ENCODE measurements at places on chromosomes 16 and 17.

- DNase-seq, result no peak
These were observed 589.2 kb downstream of the CDH11 start for GRCh38 chr16:64532691-64533090.

DNA sequence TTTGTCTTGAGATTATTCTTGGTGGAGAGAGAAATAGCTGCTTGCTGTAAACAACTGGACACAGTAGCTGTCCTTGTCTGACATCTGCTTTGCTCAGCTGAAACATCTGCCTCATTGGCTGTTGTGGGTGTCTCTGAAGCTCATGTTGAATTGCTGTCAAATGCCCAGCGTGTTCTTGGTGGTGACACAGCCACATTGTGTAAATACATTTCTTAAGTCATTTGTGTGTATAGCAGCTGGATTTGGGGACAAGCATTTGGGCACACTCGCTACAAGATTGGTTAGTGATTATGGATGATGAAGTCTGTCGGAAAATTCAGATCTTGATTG is 5.3 kb downstream of the FAM234A start:
- DNase-seq, result no peak

DNA sequence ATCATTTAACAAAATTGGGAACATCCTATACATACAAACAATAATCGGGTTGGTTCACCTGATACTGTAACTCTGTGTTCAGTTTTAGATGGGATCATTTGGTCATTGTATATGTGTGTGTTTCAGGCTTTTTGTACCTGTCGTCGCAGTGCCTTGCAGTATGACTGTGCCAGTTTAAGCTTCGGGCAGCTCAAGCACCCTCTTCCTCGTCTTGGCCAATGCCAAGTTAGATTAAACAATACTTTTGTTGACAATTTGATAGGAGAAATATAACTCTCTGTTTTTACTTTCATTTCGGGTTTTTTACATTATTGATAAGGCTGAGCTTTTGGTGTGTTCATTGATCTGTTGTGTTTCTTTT is 37.0 kb upstream of the ARHGAP17 start:
- no peak for DNase-seq

DNA sequence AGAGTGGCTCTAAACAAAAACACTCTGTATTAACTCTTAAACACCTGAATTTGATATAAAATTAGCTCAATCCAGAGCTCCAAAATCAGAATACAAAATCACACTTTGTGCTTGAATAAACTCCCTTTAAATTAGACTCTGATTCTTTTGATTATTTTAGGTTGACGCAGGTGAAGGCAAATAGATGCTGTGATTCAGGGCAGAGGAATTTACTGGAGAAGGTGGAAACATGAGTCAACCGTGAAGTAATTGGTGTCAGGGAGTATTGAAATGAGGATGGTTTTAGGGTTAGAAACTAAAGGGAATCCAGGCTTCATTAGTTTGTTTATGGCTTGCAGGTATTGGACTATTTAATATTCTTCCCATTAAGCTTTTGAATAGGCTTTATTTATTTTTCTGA is 37.1 kb upstream of the TEKT1 start:
- DNase-seq, result no peak

GRCh38 chr17:57357392-57357784 is 101.1 kb downstream of the MSI2 start:
- DNase-seq, result no peak
